ENCODE measurements at places on chromosomes 2 and 18. TPM values are rescaled to one million over a fixed set of nuclear protein-coding genes. Genes with fewer than 3 reads are reported as not detected.

DNA sequence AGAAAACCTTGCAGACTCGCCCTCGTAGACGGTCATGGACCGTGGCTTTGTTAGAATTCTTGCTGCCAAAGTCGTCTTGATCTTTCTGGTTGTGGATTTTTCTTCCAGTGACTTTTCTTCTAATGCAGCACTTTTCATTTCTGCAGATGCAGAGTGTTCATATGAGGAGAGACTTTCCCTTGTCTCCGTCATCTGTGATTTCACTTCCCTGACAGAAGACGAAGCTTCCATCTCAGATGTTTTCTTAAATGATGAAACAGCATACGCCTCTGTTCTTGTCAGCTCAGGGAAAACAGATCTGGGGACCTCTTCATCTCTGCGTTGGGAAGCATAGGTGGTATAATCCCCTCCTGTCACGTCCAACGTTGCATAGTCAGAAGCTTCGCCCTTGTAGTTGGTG, 50.9 kb downstream of the PLEKHA3 start:
- DNase-seq = no peak

DNA sequence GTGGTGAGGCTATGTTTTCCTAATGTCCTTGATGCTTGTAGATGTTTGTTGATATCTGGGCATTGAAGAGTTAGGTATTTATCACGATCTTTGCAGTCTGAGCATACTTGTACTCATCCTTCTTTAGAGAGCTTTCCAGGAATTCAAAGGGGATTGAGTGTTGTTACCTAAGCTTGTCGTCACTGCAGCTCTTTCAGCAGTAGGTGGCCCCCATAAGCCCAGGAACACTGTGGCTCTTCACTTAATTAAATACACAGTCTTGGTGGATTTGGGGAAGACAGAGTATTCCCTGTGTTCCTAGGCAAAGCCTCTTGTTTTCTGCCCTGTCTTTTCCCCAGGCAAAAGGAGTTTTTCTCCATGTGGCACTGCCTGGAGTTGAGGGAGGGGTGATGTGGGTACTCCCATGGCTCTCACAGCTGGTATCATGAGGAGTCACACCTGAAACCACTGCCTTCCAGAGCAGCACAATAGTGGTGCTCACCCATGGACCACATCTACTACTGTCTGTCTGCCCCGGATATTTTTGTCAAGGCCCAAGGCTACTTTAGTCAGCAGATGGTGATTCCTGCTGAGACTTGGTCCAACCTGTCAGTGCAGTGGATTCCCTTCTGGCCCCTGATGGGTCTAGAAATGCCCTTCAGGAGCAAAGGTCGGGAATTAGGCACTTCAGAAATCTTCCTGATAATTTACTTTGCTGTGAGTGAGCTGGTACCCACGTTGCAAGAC, 95.7 kb downstream of the GALNT13 start:
- no peak for DNase-seq

- DNase-seq = no peak
Observed at GRCh38 chr2:60708630-60709320, 47.3 kb upstream of the PAPOLG start.

DNA sequence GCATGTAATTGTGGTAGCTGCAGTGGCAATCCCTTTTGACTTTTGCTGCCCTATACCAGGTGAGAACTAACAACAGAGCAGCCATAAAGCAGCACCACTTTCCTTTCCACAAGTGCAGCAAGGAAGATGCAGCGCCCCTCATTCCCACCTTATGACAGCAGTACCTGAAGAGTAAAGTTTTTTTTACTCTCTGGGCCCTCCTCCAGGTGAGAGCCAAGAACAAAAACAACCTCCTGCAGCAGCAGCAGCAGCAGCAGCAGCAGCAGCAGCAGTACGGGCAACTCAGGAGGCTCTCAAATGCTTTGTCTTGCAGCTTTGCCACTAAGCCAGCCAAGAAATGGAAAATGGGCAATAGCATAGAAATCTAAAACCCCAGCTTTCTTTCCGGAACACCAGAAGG, 397.5 kb downstream of the FIGN start:
- no peak for DNase-seq

DNA sequence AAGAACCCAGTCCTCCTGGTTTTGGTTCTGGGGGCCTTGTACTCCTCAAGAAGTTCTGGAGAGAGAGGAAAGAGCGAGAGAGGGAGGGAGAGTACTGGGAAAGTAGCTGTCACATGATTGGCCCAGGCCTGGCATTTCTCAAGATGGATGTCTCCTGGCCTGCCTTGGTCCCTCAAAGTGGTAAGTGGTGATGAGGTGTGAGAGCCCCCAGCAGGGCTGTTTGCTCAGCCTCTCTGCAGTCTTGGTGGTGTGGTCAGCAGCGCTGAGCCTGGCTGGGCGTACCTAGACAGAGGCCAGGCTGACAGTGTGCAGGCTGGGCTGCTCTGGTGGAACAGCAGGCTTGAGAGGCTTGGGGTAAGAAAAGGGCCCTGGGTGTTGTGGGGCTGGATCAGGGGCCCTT, 2.5 kb downstream of the SPEG start:
- DNase-seq = no peak

DNA sequence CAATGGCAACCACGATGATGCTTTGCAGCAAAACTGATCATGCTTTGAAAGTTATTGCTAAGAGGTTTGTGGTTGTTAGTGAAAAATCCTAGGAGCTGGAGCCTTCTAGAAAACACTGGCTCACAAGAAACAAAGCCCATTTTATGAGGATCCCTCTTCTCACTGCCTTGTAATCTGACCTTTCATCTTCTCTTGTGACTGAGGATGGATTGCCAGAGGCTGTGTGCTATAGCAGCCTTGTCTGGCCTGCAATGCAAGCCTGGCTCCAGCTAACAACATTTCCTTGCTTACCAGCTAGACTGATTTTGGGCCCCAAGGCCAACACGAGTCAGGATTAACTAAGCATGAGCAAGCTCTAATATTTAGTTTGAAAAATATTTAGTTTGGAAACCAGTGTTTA, 13.1 kb downstream of the PIEZO2 start:
- no peak for DNase-seq

GRCh38 chr2:206164261-206164862, 4.7 kb downstream of the EEF1B2 start:
- peak; percentile 21 for DNase-seq

DNA sequence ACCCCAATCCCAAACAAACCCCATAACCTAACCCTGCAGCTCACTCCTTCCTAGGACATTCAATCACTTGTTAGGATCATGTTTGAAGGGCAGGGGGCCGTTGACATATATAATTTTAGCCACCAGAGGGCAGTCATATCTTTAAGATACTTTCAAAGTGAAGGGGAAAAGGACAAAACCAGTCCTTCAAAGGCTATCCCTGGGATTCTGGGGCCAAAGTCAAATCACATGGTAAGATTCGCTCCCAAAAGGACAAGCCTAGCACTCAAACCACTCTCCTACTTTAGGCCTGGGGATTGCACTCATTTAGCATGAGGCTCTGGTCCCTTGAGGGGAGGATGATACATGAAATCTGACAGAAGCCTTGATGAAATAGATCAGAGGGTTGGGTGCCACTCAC, 44.6 kb downstream of the HAUS1 start:
- peak; percentile 64 for DNase-seq

- peak; percentile 6 for DNase-seq
Observed at GRCh38 chr18:69217196-69218000, 183.3 kb upstream of the DOK6 start.

GRCh38 chr2:159515441-159515840, 100.9 kb downstream of the BAZ2B start:
- DNase-seq = no peak

GRCh38 chr2:109454304-109454703, 159.5 kb downstream of the SEPTIN10 start:
- no peak for DNase-seq

DNA sequence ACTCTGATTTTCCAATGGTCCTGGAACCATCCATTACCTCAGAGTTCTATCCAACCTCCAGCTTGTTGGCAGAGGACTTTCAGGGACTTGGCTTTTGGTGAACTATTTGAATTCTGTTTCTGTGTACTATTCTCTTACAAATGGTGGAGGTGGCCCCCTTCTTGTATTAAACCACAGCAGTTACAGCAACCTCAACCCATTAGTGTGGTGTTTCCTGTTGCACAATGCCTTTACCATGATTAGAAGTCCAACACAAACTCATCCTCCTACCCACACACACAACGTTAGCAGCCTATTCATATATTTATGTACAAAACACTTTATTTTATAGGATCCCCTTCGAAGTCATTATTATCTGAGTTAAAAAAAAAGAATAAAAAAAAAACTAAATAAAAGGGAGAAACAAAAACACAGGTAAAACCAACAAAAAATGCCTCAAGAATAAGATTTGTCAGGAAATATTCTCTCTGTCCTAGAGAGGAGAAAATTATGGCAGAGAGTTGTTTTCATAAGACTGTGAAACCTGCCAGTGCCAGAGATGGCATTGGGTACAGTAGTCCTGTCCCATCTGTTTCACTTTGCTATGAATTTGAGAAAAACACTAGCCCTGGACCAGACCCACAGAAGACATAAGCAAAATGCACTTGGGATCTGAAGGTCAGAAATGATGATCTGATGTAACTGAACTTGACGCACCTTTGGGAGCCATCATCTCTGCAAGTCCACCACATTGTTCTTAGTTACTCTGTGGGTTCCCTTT, 1896.0 kb upstream of the PIK3C3 start:
- no peak for DNase-seq

GRCh38 chr2:142966284-142966683, 88.8 kb downstream of the KYNU start:
- no peak for DNase-seq

GRCh38 chr2:239288951-239289511, 111.8 kb downstream of the HDAC4 start:
- no peak for DNase-seq

DNA sequence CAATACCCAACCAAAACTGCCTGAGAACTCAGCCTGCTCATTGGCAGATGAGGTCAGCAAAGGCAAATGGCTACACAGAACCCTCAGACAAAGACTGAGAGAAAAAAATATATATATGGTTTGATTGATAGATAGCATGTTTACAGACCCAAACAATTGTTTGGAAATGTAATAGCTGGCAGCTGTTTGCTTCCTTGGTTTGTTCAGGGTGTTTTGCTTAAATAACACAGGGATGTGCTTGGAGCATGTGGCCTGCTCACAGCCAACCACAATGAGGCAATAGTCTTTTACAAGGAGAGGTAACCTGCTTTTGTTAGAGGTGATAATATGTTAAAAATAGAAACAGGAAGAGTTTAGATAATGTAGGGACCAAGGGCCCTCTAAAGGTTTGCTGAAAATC, 84.5 kb downstream of the PDK1 start:
- no peak for DNase-seq

DNA sequence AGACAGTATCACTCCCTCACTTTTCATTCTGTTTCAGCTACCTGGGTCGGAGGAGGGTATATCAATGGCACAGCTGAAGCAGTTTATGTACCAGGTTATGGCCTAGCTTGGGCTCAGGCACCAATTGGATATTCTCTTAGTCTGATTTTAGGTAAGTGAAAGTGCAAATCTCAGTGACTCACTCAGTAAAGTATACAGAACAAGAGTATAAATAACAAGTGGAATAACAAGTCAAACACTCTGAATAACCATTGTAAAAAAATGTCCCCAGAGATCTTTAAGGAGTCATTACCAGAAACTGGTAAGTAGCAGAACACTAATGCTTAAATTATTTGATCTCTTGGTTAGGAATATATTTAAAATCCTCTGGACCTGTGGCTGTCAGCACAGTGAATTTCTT, 5.7 kb downstream of the SLC5A7 start:
- peak; percentile 62 for DNase-seq

DNA sequence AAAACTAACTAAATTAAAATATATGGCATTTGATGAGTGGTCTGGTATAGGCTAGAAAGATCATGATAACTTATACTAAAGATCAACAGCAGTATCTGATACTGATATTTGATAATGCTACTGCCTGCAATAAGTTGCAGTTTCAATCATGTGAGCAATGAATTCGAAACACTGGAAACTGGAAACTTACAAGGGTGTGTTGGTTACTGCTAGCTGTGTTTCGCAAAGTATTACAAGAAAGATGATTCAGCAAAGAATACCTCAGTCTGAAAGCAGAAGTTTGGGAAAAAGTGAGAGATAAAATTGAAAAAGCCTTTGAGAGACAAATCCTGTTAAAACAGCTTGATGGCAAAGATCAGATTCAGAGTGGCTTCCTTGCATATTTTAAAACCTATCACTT, 294.5 kb downstream of the CCDC178 start:
- DNase-seq = peak; percentile 3

DNA sequence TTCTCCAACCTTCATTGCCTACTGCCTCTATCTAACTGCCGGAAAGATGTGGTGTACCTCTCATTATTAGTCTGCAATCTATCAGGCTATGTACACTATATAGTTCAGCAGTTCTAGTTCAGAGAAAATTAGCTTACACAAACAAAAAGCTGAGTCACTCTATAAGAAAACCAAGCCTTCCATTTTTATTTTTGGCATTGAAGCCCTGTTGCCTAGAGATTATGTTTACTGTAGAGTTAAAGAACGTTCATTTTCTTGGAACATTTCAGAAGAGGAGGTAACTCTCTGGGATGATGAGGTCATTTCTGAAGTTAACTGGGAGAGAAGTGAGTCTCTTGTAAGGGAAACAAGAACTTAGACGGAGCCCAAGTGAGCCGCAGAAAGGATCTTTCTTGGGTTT, 133.5 kb downstream of the FAM124B start:
- DNase-seq = peak; percentile 92

DNA sequence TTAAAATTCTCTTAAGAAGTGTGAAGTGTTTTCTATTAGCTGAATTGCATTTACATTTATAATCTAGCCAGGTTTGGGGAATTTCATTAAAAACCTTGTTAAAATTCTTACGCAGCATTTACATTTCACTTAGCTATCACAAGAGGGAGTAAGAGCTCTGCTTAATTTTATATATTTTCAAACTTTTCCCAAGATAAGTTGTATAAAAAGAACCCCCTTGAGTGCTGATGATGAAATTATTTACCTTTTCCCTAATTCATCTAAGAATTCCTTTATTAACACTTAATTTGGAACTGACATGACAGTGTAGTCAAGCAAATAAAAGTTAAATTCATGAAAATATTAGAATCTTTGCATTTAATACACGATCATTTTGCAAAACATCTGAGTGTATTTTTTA, 54.2 kb upstream of the ZSWIM2 start:
- peak; percentile 21 for DNase-seq

The DES gene
- total RNA-seq = 0.30 TPM

The TSPYL6 gene
- not detected for total RNA-seq

The ITGA6 gene
- total RNA-seq = 84.9 TPM

The CKAP2L gene
- 0.40 TPM for total RNA-seq

The HOXD12 gene
- total RNA-seq = not detected

The SNTG2 gene
- not detected for total RNA-seq

The GTF2A1L gene
- total RNA-seq = 0.50 TPM

The ZNF2 gene
- total RNA-seq = 10.3 TPM

The SNORC gene
- 0.69 TPM for total RNA-seq

The CDK15 gene
- 0.55 TPM for total RNA-seq

The ATP5F1A gene
- 1,307 TPM for total RNA-seq

All from renal cortical epithelial cell (primary cell).